ENCODE measurements at places on chromosomes 6 and 20.

- DNase-seq = no peak
These were observed 68.3 kb downstream of the IMPG1 start for GRCh38 chr6:76004202-76004601.

DNA sequence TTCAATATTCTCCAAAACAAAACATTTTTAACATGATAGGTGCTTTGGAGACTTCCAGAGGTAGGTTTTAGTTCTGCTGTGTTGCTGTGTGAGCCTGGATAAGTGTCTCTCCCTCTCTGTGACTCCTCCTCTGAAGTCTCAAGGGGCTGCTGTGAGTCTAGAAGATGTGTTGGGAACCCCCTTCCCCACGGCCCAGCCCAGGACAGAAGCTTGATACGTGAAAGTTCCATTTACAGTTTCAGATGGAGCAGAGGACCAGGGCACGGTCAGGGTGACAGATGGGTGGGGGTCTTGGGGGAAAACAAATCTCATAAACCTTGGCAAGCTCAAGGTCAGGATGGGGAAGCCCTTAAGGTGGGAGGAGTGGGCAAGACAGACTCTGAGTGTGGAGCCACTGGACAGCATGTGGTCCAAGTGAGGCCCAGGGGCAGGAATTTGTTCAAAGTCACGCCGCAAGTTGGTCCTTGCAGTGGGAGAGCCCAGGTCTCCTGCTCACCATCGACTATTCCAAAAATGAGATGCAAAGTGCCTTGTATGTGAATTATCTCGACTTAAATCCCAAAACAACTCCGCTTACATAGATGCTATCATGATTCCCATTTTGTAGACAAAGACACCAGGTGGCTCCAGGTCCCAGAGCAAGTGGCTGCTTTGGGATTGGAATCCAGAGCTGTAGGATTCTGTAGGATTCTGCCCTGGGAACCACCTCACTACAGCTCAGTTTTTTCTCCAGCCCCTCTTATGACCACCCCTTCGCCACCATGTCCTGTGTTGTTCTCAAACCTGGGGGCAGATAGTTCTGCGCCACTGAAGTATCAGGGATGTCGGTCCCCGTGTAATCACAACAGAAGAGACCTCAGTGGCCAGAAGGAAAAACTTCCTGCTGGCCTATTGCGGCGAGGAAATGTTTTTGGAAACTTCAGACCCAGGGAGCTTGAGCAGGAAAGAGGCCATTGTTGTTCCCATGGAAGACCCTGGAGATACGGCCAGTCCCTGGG is 1.9 kb downstream of the TGM2 start:
- DNase-seq = no peak

DNA sequence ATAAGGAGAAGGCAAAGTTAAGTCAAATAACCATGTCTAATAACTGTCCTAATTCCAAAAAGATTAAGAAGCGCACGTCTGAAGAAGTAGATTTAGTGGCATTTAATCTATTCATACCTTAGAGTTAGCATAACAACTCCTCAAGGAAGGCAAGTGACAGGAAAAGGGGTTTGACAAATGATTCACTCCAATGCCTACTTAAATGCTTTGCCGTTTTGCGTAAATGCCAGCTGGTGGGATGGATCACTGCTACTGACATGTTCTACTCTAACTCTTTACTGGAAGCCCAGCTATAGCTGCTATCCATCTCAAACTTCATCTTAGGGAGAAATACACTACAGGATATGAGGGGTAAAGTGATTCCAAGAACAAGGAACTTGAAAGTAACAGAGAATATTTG is 347.3 kb upstream of the RUNX2 start:
- no peak for DNase-seq

DNA sequence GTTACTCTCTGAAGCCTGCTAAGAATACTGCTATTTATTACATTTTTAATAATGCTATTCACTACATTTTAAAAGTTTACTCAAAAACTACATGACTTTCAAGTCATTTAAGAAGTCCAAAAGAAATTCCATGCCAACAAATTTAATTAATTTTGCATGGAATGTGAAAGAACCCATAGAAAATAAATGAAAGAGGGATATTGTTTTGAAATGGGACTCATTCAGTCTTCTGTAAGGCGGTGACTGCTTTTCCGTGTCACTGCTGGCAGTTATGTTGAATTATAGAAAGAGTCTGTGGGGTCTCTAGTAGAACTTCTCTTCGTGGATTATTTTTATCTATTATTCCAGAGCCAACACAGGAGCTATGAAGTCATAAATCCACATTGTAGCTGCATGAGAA is 211.2 kb downstream of the LAMA2 start:
- no peak for DNase-seq

GRCh38 chr20:39607141-39607540 is 645.0 kb downstream of the DHX35 start:
- no peak for DNase-seq

- no peak for DNase-seq
These were observed 80.4 kb downstream of the RIN2 start for GRCh38 chr20:19838468-19838867.

All from non-pigmented ciliary epithelial cell (primary cell).